Smooth muscle cell of bladder (primary cell): ENCODE measurements at places on chromosomes 7 and 10. TPM values are rescaled to one million over a fixed set of nuclear protein-coding genes. Genes with fewer than 3 reads are reported as not detected.

IFIT1 gene
- 9.9 and 13.7 TPM in 2 replicates for total RNA-seq

SSC4D gene
- 0.28 and 0.55 TPM in 2 replicates for total RNA-seq

FAM131B gene
- 1.00 and 1.9 TPM in 2 replicates for total RNA-seq

LIPM gene
- total RNA-seq = not detected in 2 replicates

MSMB gene
- total RNA-seq = not detected in 2 replicates

GIMAP4 gene
- total RNA-seq = 0.28 TPM in 1 of 2 replicates, not detected in the other

NOS3 gene
- total RNA-seq = 1.3 TPM in 2 replicates

ADAMTS14 gene
- 5.5 and 10.6 TPM in 2 replicates for total RNA-seq

PILRA gene
- 0.18 and 0.28 TPM in 2 replicates for total RNA-seq

EXOSC1 gene
- 35.3 and 37.1 TPM in 2 replicates for total RNA-seq

SYT15B gene
- total RNA-seq = 0.57 and 2.7 TPM in 2 replicates

CPEB3 gene
- total RNA-seq = 0.43 and 0.55 TPM in 2 replicates

NRG3 gene
- total RNA-seq = not detected in 2 replicates

RBP3 gene
- under 0.01 TPM in 1 of 2 replicates, not detected in the other for total RNA-seq

MBL2 gene
- total RNA-seq = not detected in 2 replicates

PTPN20 gene
- total RNA-seq = 0.14 and 1.5 TPM in 2 replicates

DPCD gene
- total RNA-seq = 61.0 and 61.8 TPM in 2 replicates

TWIST1 gene
- total RNA-seq = 26.6 and 42.2 TPM in 2 replicates

ECHS1 gene
- 57.0 and 70.7 TPM in 2 replicates for total RNA-seq

CPA2 gene
- not detected in 2 replicates for total RNA-seq

LEP gene
- 0.09 TPM in 1 of 2 replicates, not detected in the other for total RNA-seq

RPEL1 gene
- total RNA-seq = under 0.01 TPM in 1 of 2 replicates, not detected in the other

CELF2 gene
- total RNA-seq = 4.0 and 6.5 TPM in 2 replicates

TAS2R41 gene
- not detected in 2 replicates for total RNA-seq

STYXL1 gene
- 56.9 and 65.8 TPM in 2 replicates for total RNA-seq

GIMAP7 gene
- 0.09 TPM in 1 of 2 replicates, not detected in the other for total RNA-seq

TBC1D12 gene
- 11.7 and 13.9 TPM in 2 replicates for total RNA-seq

HOXA3 gene
- 1.8 and 3.2 TPM in 2 replicates for total RNA-seq

LLCFC1 gene
- total RNA-seq = not detected in 2 replicates

GPR37 gene
- total RNA-seq = 3.3 and 3.8 TPM in 2 replicates

AKR1C8 gene
- not detected in 2 replicates for total RNA-seq

SEMA4G gene
- total RNA-seq = 0.43 and 0.92 TPM in 2 replicates

GRM3 gene
- total RNA-seq = not detected in 2 replicates

EGFR gene
- total RNA-seq = 21.5 and 24.2 TPM in 2 replicates

IDE gene
- 25.5 and 26.2 TPM in 2 replicates for total RNA-seq

CYP2W1 gene
- total RNA-seq = 0.09 and 0.14 TPM in 2 replicates

LDB3 gene
- total RNA-seq = under 0.01 TPM in 2 replicates

FAM25A gene
- total RNA-seq = not detected in 2 replicates

ZNF37A gene
- total RNA-seq = 9.5 and 11.0 TPM in 2 replicates

SMKR1 gene
- total RNA-seq = 0.09 and 0.43 TPM in 2 replicates

INA gene
- 0.18 and 0.28 TPM in 2 replicates for total RNA-seq

TRIM50 gene
- not detected in 2 replicates for total RNA-seq

LRRD1 gene
- 0.14 TPM in 1 of 2 replicates, not detected in the other for total RNA-seq

TYSND1 gene
- 6.4 and 8.4 TPM in 2 replicates for total RNA-seq

AFAP1L2 gene
- 0.09 and 0.14 TPM in 2 replicates for total RNA-seq

OR2A42 gene
- under 0.01 TPM in 1 of 2 replicates, not detected in the other for total RNA-seq

SEMA3D gene
- total RNA-seq = 4.6 and 12.1 TPM in 2 replicates

CFAP46 gene
- total RNA-seq = 0.37 and 1.1 TPM in 2 replicates

ZNF488 gene
- not detected in 2 replicates for total RNA-seq
